ENCODE measurements at places on chromosomes 1 and 21. TPM values are rescaled to one million over a fixed set of nuclear protein-coding genes. Genes with fewer than 3 reads are reported as not detected.
A peak's percentile ranks its signal among the peaks of the same experiment; 100 is the strongest.

GRCh38 chr1:55685560-55685959 lies 470.4 kb upstream of the USP24 start:
- no peak for DNase-seq

DNA sequence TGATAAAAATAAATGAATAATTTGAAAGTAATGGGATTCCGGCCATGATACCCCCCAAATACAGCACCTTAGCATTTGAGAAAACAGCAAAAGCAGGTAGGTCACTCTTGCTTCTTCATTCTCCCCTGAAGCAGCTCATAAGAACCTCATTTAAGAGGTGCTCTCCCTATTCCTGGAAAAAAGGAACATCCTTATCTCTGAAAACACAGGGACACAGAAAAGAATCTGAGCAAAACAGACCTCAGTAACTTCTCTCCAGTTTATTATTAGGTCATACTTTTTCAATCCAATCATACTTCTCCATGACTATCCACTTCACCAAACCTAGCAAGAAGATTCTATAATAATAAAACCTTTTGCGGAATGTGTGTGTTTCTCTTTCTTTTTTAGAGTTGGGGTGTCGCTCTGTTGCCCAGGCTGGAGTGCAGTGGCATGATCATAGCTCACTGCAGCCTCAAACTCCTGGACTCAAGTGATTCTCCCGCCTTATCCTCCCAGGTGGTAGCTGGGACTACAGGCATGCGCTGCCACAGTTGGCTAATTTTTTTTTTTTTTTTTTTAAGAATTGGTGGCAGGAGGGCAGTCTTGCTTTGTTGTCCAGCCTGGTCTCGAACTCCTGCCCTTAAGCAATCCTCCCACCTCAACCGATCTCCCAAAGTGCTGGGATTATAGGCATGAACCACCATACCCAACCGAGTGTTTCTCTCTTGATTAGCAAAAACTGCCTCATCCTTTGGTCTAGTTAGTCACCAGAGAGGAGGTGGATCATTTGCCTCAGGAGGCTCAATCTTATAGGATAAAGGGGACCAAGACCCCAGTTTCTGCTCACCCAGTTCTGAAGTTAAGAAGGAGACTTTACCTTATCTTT lies 10.6 kb upstream of the TRIM33 start:
- no peak for DNase-seq

MYOG gene
- not detected for total RNA-seq

- DNase-seq: no peak
Observed at GRCh38 chr1:77829851-77830250, 50.4 kb downstream of the MIGA1 start.

GRCh38 chr1:202462342-202463076 lies 114.0 kb downstream of the PPP1R12B start:
- DNase-seq: peak; percentile 11

Data from HT-29 (cell line).